Left forelimb (tissue), 1 donor: ENCODE measurements at places on chromosomes 7 and 10.

- peak; percentile 38 for DNase-seq
These were observed 85.3 kb upstream of the PPP2R2D start for GRCh38 chr10:131815266-131816156.

DNA sequence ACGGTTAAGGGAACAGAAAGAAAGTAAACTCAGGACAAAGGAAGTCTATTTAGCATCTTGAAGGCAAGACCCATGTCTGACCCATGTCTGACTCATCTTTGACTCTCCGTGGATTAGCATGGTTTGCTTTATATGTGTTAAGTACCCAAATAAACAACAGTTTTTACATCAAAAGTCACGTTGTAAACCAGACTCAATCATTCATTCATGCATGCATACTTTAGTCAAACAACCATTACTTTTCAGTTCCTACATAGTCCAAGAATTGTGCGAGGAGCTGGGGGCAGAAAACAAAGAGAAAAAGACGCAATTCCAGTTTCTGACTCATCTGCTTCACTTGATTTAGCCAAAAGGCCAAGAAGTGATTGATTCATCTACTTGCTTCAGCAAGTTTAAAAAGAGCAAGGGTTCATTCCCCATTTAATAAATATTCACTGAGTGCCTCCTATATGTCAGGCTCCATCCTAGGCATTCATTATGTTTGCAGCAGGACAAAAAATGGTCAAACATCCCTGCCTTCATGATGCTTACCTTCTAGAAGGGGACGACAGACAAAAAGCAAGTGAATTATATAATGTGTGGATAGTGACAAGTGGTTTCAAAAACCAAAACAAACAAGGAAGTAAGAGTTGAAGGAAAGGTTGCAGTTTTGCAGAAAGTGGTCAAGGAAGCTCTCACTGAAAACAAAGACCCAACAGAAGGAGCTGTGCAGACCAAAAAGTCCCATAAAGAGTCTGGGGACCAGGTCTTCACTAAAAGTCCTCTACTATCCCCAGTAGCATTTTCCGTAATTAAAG is 116.2 kb downstream of the FAM107B start:
- no peak for DNase-seq

GRCh38 chr7:1708596-1709251 is 38.6 kb downstream of the ELFN1 start:
- DNase-seq: peak; percentile 59

- DNase-seq: no peak
These were observed 140.5 kb downstream of the MAD1L1 start for GRCh38 chr7:2092279-2092678.

DNA sequence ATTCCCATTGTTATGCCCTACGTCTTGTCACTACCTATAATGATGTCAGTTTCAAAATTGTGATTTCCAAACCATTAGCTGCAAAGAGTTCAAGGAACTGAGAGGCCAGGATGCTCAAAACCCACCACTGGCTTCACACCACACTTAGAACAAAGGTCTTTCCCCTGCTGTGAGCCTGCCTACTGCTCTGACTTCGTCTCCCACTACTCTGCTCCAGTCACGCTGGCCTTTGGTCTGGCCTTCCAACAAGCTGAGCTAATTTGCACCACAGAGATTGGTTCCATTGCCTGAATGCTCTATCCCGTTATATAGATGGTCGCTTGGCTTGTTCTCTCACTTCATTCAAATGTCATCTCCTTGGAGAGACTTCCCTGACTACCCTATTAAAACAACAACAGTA is 572.1 kb upstream of the GALNT17 start:
- no peak for DNase-seq

DNA sequence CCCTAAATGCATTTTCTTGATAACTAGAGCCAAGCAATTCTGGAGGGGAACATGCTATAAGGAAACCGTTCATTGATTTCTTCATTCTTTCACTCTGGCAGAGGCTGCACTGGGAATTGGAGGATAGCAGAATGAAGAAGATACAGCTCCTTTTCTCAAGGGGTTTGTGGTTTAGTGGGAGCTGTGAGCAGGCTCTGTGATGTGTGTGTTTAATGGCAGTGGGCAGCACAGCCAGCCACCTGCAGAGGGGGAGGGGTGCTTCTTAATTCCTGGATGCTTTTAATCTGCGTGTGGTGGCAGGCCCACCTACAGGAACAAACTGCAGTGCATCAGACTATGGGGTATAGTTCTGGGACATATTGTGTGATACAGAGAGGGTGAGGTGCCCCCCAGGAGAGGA is 31.9 kb downstream of the RPS24 start:
- no peak for DNase-seq

DNA sequence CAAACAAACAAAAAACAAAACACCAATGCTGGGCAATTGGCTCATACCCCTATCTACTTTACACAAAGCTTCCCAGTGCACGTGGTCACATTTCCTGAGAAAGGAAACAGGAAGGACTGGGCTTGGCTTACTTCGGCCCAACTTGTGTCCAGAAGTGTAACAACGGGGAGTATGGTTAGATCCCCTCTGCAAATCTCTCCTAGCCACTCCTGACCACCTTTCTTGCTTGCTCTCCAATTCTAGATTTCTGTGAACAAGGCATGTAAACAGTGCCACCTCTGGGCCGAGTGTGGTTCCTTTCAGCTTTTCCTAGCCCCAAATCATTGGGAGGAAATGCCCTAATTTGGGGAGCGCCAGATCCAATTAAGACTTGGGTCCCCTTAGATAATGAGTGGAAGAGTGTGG is 21.0 kb upstream of the FRAT2 start:
- DNase-seq: no peak

DNA sequence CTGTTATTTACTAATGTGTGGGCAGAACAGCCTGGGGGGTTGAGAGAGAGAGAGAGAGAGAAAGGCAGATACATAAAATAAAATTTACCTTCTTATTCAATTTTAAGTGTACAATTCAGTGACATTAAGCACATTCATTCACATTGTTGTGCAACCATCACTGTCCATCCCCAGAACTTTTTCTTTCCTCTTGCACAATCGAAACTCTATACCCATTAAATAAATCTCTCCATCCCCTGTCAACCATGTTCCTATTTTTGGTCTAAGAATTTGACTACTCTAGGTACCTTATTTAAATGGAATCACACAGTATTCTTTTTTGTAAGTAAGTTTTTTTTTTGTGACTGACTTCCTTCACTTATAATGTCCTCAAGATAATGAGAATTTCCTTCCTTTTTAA is 181.6 kb downstream of the SND1 start:
- DNase-seq: no peak

DNA sequence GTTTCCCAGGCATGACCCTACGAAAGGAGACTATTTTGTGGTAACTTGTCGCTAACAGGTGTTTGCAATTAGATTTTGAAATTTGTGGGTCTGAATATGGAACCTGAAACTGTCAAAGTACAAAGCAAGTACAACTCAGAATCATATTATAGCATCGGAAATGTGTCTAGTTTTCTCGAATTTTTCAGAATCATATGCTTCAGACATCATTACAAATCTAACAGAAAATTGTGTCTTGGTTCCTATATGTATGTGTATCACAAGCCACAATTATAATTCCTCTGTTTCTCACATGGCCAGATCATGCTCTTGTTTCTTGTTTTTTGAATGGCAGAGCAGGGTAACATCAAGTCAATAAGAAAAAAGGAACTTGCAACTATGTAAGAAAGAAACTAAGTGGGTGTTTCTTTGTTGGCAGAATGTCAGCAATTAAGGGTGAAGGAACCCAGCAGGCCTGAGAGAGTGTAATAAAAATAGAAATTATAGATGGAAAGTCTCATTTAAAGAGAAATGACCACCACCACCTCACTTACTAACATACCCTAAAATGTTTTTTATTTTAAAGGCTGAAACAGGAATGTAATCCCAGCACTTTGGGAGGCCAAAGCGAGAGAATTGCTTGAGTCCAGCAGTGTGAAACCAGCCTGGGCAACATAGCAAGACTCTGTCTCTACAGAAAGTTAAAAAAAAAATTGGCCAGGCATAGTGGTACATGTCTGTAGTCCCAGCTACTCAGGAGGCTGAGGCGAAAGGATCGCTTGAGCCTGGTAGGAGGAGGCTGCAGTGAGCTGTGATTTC is 51.3 kb downstream of the PRTFDC1 start:
- no peak for DNase-seq

DNA sequence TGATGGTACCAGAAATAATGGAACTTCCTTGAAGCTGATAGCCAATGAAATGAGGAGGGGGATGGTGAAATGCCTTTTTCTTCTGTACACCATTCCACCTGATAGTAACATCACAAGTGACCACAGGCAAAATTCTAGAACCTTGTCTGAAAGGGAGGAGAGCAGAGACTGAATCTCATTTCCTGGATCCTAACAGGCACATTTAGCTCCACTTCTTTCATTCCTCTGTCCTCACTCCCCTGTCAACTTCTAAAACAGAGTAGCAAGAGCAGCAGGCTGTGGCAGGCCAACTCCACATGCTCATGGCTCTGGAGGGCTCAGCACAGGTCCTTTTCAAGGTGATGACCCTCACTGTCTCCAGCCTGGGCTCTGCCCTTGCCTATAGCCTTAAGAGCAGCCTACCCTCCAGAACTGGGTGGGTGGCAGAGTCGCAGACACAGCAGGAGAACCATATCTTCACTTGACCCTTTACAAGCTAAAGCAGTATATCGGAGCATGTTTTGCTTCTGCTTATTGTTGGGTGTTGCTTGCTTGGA is at the start of gene LRRC18:
LRRC18 (minus strand) TSS at position 51 of the 536 bp plus-strand sequence. CDS start 25,685 bp downstream, outside the sequence.
- DNase-seq: peak; percentile 33

DNA sequence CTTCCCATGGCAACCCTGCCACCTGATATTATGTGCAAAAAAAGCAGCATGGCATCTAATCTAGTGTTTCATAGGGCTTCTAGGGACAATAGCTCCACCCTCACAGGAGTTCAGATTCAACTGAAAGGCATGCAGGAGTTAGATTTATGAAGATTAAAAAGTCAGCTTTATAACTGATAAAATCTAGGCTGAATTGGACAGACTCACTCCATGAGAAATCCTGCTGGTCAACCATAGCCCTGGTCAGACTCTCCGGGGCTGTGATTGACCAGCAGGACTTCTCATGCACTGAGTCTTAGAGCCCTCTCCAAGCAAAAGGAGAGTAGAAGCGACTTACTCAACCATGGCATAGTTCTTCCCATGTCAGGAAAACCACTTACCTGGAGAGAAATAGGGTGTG is 345.4 kb downstream of the NEBL start:
- DNase-seq: no peak

GRCh38 chr10:33537066-33537465 is 202.6 kb upstream of the NRP1 start:
- DNase-seq: no peak

DNA sequence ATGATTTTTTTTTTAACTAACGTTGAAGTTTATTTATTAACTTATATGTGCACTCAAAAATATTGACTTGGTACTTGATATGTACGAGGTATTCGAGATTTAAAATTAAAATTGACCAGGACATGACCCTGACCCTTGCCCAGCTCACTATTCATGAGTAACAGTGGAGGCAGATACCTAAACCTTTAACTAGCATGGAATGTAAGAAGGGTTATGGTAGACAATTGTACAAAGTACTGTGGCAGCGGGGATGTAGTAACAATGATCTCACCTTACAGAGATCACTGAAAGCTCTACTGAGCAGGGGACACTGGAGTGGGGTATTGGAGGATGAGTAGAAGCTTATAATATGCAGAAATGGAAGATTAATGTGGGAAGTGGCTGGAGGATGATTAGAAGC is 60.8 kb downstream of the ADRA2A start:
- no peak for DNase-seq

DNA sequence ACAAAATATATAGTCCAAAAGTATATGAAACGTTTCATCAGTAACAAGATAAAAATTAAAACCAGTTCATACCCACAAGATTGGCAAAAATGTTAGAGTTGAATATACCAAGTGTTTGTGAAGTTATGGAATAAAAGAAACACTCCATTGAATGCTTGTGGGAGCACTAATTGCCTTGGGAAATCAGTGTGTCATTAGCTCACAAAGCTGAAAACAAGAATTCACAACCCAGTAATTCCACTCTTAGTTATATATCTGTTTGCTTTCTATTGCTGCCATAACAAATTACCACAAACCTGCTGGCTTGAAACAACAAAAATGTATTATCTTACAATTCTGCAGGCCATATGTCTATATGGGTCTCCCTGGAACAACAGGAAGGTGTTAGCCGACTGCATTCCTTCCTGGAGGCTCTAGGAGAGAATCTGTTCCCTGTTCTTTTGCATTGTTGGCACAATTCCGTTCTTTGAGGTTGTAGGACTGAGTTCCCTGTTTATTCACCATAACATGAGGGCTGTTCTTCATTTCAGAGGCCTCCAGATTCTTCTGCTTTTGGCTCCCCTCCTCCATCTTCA is 45.7 kb downstream of the SEM1 start:
- DNase-seq: no peak

GRCh38 chr7:81299711-81300110 is 380.9 kb upstream of the SEMA3C start:
- DNase-seq: no peak

- DNase-seq: no peak
These were observed 569.4 kb downstream of the CALN1 start for GRCh38 chr7:71842786-71843185.

- no peak for DNase-seq
These were observed 6.2 kb upstream of the MBL2 start for GRCh38 chr10:52778511-52779392.

GRCh38 chr10:32985775-32986350 is 27.8 kb upstream of the ITGB1 start:
- DNase-seq: no peak

DNA sequence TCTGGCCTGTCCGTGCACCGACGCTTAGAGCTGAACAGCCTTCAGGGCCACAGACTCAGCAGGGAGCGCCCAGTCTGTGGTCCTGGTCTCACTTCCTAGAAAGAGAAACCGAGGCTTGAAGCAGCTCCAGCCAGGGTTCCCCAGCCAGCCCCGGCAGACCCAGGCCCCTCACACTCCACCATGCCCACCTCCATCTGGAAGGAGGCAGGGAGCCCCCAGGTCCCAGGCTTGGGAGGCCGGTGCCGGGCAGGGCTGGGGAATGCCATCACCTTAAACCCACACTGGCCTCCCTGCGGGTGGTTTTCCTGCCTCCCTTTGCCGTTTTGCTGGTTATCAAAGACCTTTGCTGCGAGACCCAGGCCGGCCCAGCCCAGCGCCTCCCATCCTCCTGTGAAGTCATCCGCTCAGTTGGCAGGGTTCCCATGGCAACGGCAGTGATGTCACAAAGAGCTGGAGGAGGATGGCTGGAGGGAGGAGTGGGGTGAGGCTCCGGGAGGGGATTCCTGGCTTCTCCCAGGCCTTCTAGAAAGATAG is 24.0 kb downstream of the ELFN1 start:
- DNase-seq: peak; percentile 75
